ENCODE measurements at places on chromosomes 6 and 20.

- DNase-seq, result no peak
Measured at GRCh38 chr6:96907498-96907897, 9.8 kb upstream of the NDUFAF4 start.

DNA sequence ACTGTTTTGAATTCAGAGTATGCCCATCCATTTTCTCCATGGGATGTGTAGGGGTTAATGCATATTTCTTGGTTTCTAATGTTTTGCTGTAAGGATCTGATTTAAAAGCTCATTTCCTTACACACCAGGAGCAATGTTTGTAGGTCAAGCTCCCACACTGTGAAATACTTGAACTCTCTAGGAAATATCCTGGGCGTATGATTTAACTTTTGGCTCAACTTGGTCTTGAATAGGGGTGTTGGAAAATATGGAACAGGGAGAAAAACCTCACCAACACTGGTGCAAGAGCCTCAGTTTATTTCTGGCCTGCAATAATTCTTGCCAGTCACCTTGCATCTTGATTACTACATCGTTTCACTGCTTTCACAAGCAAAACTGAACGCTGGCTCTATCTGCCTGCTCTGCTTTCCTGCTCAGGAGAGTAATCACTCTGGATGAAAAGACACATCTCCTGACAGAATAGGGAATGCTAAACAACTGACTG, 25.1 kb upstream of the RFPL4B start:
- DNase-seq, result no peak

- no peak for DNase-seq
Measured at GRCh38 chr20:36017048-36017951, 48.9 kb downstream of the CNBD2 start.

DNA sequence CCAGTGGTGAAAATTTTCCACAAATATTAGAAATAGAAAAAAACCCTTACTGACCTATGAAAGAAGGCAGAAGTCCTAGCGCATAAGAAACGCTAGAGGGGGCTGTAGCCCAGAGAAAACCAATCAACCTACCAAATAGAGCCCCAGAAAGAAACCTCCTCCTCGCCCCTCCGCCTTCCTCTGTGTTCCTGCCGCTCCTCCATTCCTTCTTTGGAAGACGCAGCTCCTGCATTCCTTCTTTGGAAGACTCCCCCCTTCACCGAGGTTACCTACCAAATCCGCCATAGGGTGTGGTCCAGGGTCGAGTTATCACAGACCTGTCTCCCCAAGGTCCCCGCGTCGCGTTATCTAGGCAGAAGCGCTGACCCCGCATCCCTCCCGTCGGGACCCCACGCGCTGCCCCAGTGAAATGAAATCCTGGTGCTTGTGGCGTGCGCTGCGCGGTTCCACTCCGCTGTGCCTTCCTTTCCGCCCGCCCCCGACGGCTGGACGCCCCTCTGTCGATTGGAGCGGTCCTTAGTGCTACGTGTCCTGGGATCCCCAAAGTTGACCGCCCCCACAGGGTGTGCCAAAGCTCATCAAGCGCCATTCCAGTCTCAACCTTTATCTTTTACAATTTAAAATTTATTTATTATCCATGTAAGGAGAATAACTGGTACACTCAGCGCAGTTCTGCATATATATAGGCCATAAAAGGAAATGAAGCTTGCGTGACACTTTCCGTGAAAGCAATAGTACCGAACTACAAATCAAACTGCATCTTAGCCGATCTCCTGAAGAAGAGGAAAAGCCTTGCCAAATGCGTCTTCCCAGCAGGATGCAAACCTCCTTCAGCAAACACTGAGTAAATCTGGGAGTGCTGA, 13.0 kb downstream of the RPP21 start:
- peak; percentile 86 for DNase-seq
